ENCODE measurements at places on chromosomes 1 and 21. TPM values are rescaled to one million over a fixed set of nuclear protein-coding genes. Genes with fewer than 3 reads are reported as not detected.

Gene SPATA1
- 1.7 TPM for total RNA-seq

Gene SYT14
- total RNA-seq, result not detected

Gene PCAT6
- total RNA-seq, result not detected

Gene CHI3L1
- total RNA-seq, result 5.7 TPM

Gene METTL18
- total RNA-seq, result 23.8 TPM

Gene C1orf94
- total RNA-seq, result not detected

Gene HES3
- total RNA-seq, result not detected

- no peaks in the 10 kb centered on the region for H3K36me3 ChIP-seq
- peak; percentile 24 for DNase-seq
- H3K4me3 ChIP-seq, result no peak overlapping the region
- no peaks in the 10 kb centered on the region for H3K27me3 ChIP-seq
- no peaks in the 10 kb centered on the region for H3K4me1 ChIP-seq
Observed at GRCh38 chr1:19974822-19975416, 4.5 kb downstream of the PLA2G2A start.

DNA sequence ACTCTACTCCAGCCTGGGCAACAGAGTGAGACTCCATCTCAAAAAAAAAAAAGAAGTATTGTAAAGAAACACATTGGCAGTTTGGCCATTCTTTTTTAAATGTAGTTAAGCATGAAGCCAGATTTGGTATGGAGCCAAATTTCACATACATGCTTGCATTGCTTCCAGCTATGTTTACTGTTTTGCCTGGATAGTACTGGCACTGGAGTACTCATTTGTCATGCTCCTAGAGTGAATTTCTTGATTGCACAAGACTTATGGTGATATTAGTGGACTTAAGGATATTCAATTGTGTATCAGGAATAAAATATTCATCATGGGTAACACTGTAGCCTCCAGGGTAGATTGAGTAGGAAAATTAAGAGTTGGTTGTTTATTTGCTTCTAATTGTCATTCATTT is 24.5 kb upstream of the SLC9A1 start:
- H3K27ac ChIP-seq, result no peak overlapping the region
- H3K4me3 ChIP-seq, result no peak overlapping the region
- no peak for DNase-seq
- H3K36me3 ChIP-seq, result no peaks in the 10 kb centered on the region

GRCh38 chr21:15353546-15353945 is 288.7 kb upstream of the NRIP1 start:
- no peak overlapping the region for H3K27ac ChIP-seq
- H3K36me3 ChIP-seq, result no peaks in the 10 kb centered on the region
- H3K27me3 ChIP-seq, result no peaks in the 10 kb centered on the region

DNA sequence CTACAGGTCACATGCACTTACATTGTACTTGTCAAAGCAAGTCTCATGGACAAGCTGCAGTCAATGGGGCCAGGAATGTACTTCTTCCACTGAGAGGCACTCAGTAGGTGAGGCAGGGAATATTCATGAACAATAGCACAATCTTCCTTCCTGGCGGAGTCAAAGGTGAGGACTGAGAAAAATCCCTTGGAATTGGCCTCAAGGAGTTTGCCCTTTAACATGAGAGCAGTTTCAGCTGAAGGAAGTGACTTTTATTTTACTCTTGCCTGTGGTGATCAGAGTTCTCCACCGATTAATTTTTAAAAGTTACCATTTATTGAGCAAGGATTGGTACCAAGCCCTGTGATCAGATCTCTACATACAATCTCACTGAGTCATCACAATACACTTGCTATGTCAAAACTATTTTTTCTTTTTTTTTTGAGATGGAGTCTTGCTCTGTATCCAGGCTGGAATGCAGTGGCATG is 11.2 kb upstream of the AK2 start:
- DNase-seq, result no peak
- no peak overlapping the region for H3K27ac ChIP-seq
- H3K4me1 ChIP-seq, result peaks cover 9% of the 10 kb centered on the region

DNA sequence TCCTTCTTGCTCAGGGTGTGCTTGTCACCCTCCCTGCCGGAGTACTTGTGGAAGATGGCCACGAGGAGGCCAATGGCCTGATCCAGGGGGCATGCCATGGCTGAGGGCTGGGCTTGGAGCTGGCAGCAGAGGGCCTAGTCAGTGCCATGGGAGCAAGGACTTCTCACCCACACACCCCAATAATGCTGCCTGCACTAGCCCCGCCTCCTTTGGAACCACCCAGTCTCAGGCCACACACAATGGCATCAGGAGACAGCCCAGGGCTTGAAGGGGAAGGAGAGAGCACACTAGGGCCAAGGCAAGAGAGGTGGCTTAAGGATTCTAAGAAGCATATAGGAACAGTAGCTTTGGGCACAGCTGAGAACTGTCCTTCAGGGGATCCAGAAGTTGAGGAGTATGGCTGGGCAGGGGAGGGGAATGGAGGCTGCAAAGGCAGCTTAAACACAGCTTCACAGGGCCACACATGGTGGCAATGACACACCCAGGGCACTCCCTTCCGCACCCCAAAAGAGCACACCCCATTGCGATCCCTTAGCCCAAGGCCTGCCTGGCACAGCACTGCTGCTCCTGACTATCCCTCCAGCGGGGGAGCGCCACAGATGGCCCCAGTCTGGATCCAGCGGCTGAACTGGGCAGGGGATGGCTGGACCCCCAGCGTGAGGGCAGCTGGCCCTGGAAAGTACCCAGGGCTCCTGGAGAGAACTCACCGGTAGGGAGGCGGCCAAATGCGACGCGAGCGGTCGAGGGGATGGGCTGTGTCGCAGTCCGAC is at the start of gene S100A6:
TSS of gene S100A6 (minus strand) at position 750 of the 770 bp plus-strand sequence. CDS start at position 98, 652 bp downstream.
- H3K4me1 ChIP-seq, result peaks cover 79% of the 10 kb centered on the region
- H3K4me3 ChIP-seq, result peak within 1 kb of the TSS; percentile 85
- peak; percentile 65 for DNase-seq

DNA sequence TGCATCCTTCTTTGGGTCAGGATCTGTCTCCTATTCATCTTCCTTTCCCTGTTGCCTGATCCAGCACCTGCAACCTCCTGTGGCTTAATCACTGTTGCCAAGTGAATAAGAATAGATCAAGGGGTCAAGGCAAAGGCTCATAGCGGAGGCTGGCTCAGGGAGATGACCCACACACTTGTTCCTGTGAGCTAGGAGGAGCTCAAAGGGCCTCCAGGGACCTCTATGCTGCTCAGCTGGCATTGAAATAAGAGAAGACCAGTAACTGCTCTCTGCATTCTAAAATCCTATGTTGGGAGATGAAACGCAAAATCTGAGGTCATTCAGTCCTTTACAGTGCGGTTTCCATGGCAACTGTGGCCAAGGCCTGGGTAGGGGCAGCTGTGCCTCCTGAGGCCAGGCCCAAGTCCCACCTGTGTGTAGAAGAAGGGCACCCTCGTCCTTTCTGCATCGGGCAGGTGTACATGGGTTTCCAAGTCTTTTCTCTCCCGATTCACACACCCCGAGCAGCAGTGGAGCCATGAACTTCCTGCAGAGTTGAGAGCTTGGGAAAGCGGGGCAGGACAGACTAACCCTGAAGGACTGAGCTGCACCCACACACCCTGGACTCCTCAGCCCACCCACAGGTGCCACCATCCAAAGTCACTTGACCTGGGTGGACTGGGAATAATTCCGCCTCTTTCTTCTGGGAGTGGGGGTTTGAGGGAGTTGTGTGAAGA is 27.8 kb upstream of the STUM start:
- H3K4me1 ChIP-seq, result no peaks in the 10 kb centered on the region
- H3K4me3 ChIP-seq, result no peak overlapping the region
- no peaks in the 10 kb centered on the region for H3K27me3 ChIP-seq
- H3K27ac ChIP-seq, result no peak overlapping the region

- H3K4me3 ChIP-seq, result no peak overlapping the region
- no peaks in the 10 kb centered on the region for H3K27me3 ChIP-seq
- H3K4me1 ChIP-seq, result no peaks in the 10 kb centered on the region
- DNase-seq, result no peak
- H3K36me3 ChIP-seq, result no peaks in the 10 kb centered on the region
Observed at GRCh38 chr1:210571356-210572284, 242.9 kb downstream of the HHAT start.

- peaks cover 13% of the 10 kb centered on the region for H3K4me1 ChIP-seq
- peaks cover 40% of the 10 kb centered on the region for H3K36me3 ChIP-seq
- DNase-seq, result no peak
- no peak overlapping the region for H3K27ac ChIP-seq
Observed at GRCh38 chr1:945688-946556, 13.1 kb downstream of the NOC2L start.

DNA sequence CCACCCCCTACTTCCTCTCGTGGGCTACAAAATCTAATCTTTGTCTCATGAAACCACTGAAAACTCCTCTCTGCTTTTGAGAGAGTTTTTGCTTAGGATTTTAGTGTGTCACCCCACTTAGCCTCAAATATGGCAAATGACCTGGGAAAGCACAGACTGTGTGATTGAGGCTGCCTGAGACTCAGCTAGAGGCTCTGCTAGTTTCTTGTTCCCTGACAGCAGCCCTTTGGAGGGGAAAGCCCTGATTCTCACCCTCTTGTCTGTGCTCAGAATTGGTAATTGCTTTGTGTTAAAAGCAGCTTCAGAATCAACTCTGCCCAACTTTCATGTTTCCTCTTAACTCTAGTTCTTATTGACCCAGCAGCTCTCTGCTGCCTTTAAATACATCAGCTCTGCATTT is 85.6 kb upstream of the ZP4 start:
- H3K4me3 ChIP-seq, result no peak overlapping the region
- no peaks in the 10 kb centered on the region for H3K36me3 ChIP-seq
- no peaks in the 10 kb centered on the region for H3K27me3 ChIP-seq
- H3K4me1 ChIP-seq, result no peaks in the 10 kb centered on the region
- no peak for DNase-seq
- no peak overlapping the region for H3K27ac ChIP-seq

GRCh38 chr1:156776942-156777341 is 9.6 kb downstream of the PRCC start:
- peaks cover 40% of the 10 kb centered on the region for H3K4me1 ChIP-seq
- no peak overlapping the region for H3K4me3 ChIP-seq
- H3K27ac ChIP-seq, result no peak overlapping the region
- DNase-seq, result no peak

DNA sequence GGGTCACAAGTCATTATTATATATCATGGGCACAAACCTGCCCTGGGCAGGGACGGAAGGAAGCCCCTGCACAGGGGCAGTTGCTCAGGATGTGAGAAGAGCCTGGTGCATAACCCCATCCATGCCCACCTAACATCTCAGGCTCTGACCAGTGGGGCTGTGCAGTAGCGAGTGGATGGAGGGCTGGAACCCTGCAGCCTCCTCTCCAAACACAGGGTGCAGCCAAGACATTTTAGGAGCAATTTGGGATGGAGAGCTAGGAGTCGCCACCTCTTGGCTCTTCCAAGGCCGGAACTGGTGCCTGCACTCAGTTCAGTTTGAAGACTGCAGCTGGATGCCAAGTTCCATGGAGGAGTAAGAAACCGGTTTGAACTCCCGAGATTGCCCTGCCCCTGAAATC is 2.8 kb downstream of the MX1 start:
- H3K36me3 ChIP-seq, result peaks cover 22% of the 10 kb centered on the region
- peaks cover 16% of the 10 kb centered on the region for H3K4me1 ChIP-seq
- no peak overlapping the region for H3K4me3 ChIP-seq

DNA sequence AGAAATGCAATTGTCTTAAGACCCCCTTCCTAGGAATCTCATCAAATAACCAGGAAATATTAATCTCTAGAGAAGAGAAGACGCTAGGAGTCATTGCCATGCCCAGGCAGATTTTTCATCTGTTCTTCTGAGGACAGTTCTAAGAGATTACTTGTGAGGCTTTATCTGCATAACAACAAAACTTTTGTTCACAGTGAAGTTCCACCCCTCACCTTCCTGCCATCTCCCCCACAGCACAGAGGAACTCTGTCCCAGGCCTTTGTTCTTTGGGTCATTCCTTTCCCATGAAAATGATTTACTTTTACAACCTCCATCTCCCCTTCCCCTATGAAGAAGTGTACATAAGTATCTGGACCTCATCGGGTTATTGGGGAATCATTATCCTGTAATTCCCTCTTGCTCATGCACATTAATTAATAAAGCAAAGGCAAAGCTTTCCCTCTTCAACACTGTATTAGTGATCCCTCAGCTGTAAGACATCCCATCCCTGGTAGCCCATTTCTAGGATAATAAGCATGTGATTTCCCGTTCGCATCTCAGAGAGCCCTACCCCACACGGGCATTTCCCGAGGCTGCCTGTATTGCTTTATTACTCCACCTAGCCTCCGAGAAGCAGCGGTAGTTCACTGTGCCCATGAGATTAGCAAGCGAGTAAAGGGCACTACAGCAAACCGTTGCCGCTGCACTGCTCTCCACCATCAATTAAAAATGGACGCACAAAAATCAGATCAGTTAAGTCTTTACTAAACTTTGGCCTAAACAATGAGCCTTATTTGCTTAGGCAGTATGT is 384.4 kb upstream of the CAMK1G start:
- DNase-seq, result no peak
- no peak overlapping the region for H3K27ac ChIP-seq
- H3K36me3 ChIP-seq, result no peaks in the 10 kb centered on the region

DNA sequence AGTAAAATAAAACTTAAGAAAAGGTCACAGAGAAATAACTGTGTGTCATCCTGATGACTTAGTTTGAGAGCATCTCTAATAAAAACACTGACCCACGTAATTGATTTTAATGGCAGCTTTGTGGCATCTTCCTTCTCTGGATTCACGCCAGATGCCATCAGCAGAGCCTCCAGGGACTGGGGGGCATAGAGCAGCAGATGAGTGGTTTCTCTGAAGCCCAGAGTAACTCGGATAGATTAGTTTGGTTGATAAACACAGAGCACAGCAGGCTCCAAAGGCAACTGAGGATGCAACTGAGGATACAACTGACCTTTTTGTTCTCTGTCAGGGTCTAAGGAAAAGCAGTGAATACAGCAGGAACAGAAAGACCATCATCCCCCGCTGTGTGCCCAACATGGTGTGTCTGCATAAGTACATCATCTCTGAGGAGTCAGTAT is 180.8 kb downstream of the RPS6KC1 start:
- H3K27me3 ChIP-seq, result no peaks in the 10 kb centered on the region
- H3K4me3 ChIP-seq, result no peak overlapping the region
- no peak for DNase-seq
- no peaks in the 10 kb centered on the region for H3K4me1 ChIP-seq

GRCh38 chr1:153967107-153967999 is at the start of gene CREB3L4:
Gene CREB3L4 (plus strand): TSS chr1:153967902. CDS start chr1:153968526, 624 bp downstream.
- peak; percentile 89 for DNase-seq
- peaks cover 46% of the 10 kb centered on the region for H3K4me1 ChIP-seq
- no peaks in the 10 kb centered on the region for H3K36me3 ChIP-seq

DNA sequence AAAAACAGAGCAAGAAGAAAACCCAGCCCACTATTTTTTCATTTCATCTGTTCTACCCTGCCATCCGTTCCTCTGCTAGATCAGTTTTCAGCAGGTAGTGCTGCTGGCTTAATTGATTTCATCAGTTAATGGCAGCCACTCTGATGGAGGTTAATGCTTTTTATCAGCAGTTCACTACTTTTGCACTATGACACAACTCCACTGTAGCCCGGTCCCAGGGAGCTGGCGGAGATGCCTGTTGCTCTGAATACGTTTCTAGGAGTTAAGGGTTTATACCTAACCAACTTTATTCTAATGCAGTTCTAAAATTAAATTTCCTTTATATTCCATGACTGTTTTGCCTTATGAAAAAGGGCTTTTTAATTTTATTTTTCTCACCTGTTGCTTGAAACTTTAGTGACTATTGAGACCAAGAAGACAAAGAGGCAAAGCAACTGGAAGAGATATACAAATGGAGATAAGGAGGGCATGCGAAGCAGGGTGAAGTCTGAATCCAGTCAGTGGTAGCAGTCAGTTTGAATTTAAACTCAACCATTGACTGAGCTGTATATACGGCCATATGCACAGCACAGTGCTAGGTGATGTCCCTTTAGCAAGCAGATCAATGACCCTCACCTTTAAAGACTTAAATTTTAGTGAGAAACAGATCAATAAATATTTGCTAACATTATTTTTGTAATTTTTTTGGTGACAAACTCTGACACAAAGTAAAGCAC is 477.9 kb downstream of the LMO4 start:
- H3K4me1 ChIP-seq, result no peaks in the 10 kb centered on the region
- no peaks in the 10 kb centered on the region for H3K36me3 ChIP-seq
- no peak for DNase-seq
- H3K27me3 ChIP-seq, result no peaks in the 10 kb centered on the region

All from CD4-positive, alpha-beta memory T cell (primary cell).